ENCODE measurements at places on chromosomes 16 and 17.

- no peak for DNase-seq
Measured at GRCh38 chr16:74832228-74832627, 57.6 kb upstream of the FA2H start.

GRCh38 chr16:77963185-77964044 lies 58.9 kb upstream of the CLEC3A start:
- no peak for DNase-seq

- peak; percentile 83 for DNase-seq
Measured at GRCh38 chr17:32659419-32659842, 172.6 kb downstream of the CDK5R1 start.

GRCh38 chr17:71527311-71527710 lies 593.5 kb upstream of the SOX9 start:
- DNase-seq = no peak
